Mesothelial cell of epicardium (in vitro differentiated cells): ENCODE measurements at places on chromosomes 6 and 20. TPM values are rescaled to one million over a fixed set of nuclear protein-coding genes. Genes with fewer than 3 reads are reported as not detected.

GRCh38 chr6:85580118-85580877, 13.4 kb downstream of the SNX14 start:
- H3K36me3 ChIP-seq: peaks cover 42% of the 10 kb centered on the region
- no peak overlapping the region for H3K4me3 ChIP-seq
- H3K27ac ChIP-seq: no peak overlapping the region
- no peak for DNase-seq
- H3K27me3 ChIP-seq: no peaks in the 10 kb centered on the region
- H3K4me1 ChIP-seq: peaks cover 4% of the 10 kb centered on the region

GRCh38 chr20:37922016-37922415, 19.1 kb downstream of the VSTM2L start:
- peaks cover 5% of the 10 kb centered on the region for H3K27me3 ChIP-seq
- no peak overlapping the region for H3K4me3 ChIP-seq
- peaks cover 36% of the 10 kb centered on the region for H3K4me1 ChIP-seq
- DNase-seq: no peak
- no peaks in the 10 kb centered on the region for H3K36me3 ChIP-seq

DNA sequence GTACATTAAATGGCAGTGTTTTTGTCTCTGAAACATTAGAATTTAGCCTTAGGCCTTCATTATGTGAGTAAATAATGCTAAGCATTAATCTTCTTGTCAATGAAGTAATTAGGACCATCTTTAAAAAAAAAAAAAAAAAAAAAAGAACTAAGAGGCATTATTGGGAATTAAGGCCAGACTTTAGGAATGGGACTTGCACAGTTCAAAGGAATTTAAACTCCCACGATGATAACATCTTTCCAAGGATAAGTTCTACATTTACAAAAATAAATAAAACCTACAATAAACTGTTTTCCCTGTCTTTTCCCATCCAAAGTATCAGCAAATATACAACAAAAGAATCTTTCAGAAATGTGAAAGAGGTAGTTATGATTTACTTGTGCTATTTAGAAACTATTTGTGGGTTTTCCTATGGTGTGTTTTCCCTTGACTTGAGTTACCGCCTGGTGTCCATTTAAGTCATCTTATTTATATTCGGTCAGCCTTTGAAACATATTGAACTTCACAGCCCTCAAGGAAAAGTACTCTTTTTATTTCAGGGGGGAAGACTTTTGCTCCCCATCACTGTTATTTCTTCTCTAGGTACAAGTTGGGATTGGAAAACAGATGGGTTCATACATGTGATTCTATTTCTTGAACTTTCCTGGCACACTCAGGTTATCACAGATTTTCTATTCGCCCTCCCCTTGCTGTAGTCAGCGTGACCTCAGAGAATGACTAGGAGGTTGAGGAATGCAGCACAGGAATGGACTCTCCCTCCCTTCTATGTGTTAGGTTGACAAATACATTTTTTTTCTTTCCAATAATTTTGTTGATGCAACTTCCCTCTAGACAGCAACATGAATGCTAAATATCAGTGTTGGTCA, 13.6 kb downstream of the STMND1 start:
- no peak for DNase-seq
- H3K27ac ChIP-seq: peak overlapping the region; percentile 85
- no peak overlapping the region for H3K4me3 ChIP-seq
- no peaks in the 10 kb centered on the region for H3K27me3 ChIP-seq
- peaks cover 27% of the 10 kb centered on the region for H3K4me1 ChIP-seq
- no peaks in the 10 kb centered on the region for H3K36me3 ChIP-seq

- no peaks in the 10 kb centered on the region for H3K36me3 ChIP-seq
- H3K4me1 ChIP-seq: peaks cover 33% of the 10 kb centered on the region
- DNase-seq: no peak
Observed at GRCh38 chr6:34697904-34698559, 1.5 kb upstream of the ILRUN start.

Gene COL11A2
- 12.6 to 14.4 TPM (median 14.2 TPM) in 3 replicates for total RNA-seq

DNA sequence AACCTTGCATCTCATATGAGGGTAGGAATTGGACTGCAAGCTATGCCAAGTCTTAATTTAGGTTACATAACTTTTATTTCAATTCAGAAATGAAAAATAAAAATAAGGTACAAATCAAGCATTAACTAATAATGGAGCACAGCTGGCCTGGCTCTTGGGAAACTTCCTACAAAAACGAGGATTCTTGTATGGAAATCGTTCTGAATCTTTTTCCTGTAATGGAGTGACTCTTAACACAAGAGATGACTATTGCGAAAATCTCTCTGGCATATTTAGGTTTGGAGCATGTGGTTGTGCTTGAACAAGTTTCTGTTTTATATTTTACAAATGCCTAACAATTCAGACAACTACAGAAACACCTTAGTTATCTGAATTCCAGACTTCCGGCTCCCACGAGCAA, 34.0 kb upstream of the PI16 start:
- no peaks in the 10 kb centered on the region for H3K27me3 ChIP-seq
- no peak overlapping the region for H3K27ac ChIP-seq
- H3K4me3 ChIP-seq: no peak overlapping the region
- H3K36me3 ChIP-seq: peaks cover 8% of the 10 kb centered on the region
- peaks cover 4% of the 10 kb centered on the region for H3K4me1 ChIP-seq

DNA sequence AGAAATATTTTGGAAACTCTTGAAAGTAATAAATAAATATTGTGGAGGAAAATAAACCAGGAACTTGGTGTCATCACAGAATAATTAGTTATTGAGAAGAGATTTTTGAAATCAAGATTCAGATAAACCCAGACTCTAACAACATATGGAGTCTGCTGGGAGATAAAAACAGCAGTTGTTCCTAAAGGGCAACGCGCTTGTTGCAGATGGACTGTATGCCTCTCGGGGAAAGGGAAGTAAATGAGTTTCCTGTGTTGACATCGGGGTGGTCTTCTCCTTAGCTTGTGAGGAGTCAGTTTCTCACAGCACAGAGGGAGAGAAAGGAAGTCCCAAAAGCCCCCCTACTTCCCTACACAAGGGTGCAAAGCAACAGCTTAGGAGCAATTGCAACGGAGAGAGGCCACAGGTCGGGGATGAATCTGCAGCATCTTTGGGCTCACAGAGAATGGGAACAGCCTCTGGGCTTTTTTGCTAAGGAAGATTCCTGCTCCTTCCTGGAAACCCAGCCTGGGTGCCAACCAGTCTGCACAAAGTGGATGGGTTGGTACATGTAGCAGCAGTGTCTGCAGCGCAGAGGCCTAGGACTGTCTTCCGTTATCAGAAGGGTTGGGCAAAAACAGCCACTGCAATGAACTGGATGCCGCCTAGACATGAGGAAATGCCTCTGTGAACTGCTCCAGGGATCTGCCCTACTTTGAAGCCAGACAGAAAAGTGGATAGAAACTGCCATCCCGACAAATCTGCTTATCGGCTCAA, 603.0 kb upstream of the NRSN1 start:
- no peaks in the 10 kb centered on the region for H3K27me3 ChIP-seq
- no peak overlapping the region for H3K27ac ChIP-seq
- peaks cover 17% of the 10 kb centered on the region for H3K4me1 ChIP-seq
- peaks cover 3% of the 10 kb centered on the region for H3K36me3 ChIP-seq
- no peak overlapping the region for H3K4me3 ChIP-seq
